ENCODE measurements at places on chromosomes 5 and 9. TPM values are rescaled to one million over a fixed set of nuclear protein-coding genes. Genes with fewer than 3 reads are reported as not detected.

Gene CDKN2B
- not detected for total RNA-seq

Gene FAXDC2
- total RNA-seq: 0.14 TPM

Gene SLC25A2
- total RNA-seq: 0.30 TPM

Gene CORO2A
- total RNA-seq: 9.7 TPM

DNA sequence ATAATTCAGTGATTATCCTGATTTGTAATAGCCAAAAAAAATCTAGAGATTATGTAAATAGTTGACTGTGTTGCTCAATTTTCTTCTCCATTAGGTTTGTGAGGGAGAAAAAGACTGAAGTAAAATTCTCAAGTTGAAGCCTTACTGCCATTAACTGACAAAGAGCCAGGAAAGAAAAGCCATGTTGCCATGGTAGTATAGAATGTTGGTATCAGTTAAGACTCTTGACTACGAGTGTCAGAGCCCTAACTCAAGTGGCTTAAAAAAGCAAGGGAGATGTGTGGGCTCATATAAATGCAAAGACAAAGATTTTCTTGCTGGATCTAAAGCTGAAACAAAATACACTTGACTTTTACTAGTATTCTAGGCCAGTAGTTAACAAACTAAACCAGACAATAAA, 571.7 kb downstream of the KCTD16 start:
- no peak overlapping the region for H3K27ac ChIP-seq
- DNase-seq: no peak
- H3K4me3 ChIP-seq: no peak overlapping the region

- H3K27ac ChIP-seq: no peak overlapping the region
- no peak for DNase-seq
- H3K4me1 ChIP-seq: peaks cover 2% of the 10 kb centered on the region
- peaks cover 5% of the 10 kb centered on the region for H3K27me3 ChIP-seq
These were observed 63.1 kb downstream of the TMOD1 start for GRCh38 chr9:97564291-97565175.

DNA sequence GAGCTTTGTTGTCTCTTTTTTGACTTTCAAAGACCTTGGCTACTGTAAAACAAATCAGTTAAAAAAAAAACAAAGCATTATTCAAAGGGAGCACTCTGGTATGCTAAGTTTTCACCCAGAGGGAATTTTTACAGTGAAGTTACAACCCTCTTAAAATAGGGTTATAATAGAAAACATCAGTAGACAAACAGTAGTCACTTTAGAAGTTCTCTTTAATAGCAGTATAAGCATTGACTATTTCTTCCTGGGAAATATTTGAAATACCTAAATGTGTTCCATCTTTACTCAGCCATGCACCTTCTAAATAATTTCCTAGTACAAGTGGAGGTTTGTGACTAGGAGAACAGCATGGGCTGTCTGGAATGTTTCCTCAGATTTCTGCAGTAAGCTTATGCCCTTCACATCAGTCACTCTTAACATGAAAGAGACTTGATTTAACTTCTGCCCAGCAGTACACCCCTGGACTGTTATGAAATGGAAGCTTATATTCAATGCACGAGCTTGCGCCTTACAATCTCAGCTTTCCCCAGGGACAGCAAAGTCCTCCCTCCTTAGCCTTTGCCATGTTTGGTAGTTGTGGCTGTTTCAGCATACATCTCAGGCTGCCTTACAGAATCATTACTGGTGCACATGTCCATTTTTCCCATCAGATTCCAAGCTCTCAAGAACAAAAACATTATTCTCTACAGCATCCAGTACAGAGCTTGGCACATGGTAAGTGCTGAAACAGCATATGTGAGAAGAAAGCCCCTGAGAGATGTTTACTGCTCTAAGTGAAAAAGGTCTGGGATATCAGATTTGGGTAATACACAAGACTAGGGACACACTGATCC, 191.5 kb downstream of the ZNF608 start:
- no peak overlapping the region for H3K27ac ChIP-seq
- no peaks in the 10 kb centered on the region for H3K4me1 ChIP-seq
- H3K36me3 ChIP-seq: no peaks in the 10 kb centered on the region
- peaks cover 4% of the 10 kb centered on the region for H3K27me3 ChIP-seq

GRCh38 chr9:127015921-127016512, 101.4 kb downstream of the RALGPS1 start:
- H3K36me3 ChIP-seq: no peaks in the 10 kb centered on the region
- H3K4me3 ChIP-seq: no peak overlapping the region
- peaks cover 32% of the 10 kb centered on the region for H3K27me3 ChIP-seq
- DNase-seq: no peak
- H3K4me1 ChIP-seq: no peaks in the 10 kb centered on the region
- no peak overlapping the region for H3K27ac ChIP-seq
